ENCODE measurements at places on chromosomes 5 and 9.

DNA sequence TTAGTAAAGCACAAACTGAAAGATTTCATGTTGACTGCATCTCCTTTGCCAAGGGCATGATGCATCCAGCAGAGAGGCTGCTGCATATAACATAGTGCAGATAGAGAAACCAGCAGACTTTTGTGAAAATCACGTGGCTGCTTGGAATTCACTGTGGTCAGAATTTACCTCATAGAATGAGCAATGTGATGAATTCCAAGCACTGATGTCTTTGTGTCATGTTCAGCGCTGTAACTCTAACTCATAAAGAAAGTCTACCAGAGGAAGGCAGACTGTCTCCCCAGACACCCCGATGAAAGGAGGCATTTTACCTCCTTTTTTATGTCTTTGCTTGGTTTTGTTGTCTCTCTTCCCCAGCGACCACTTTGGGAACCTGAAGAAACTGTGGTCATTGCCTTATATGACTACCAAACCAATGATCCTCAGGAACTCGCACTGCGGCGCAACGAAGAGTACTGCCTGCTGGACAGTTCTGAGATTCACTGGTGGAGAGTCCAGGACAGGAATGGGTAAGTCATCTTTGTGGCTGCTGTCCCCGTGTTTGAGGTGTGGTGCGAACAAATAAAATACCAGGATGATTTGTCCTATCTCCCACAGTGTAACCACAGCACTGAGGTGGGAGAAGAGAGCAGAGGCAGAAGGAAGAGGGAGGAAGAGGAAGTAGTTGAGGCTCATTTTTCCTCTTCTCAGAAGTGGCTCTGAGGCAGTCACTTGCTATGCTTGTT lies 42.0 kb downstream of the ITK start:
- no peaks in the 10 kb centered on the region for H3K36me3 ChIP-seq
- no peak for DNase-seq
- H3K27me3 ChIP-seq, result no peaks in the 10 kb centered on the region
- no peaks in the 10 kb centered on the region for H3K4me1 ChIP-seq
- H3K4me3 ChIP-seq, result no peak overlapping the region

GRCh38 chr5:176671399-176671798 lies 24.1 kb downstream of the TSPAN17 start:
- H3K4me1 ChIP-seq, result no peaks in the 10 kb centered on the region
- no peak overlapping the region for H3K27ac ChIP-seq
- H3K36me3 ChIP-seq, result no peaks in the 10 kb centered on the region

DNA sequence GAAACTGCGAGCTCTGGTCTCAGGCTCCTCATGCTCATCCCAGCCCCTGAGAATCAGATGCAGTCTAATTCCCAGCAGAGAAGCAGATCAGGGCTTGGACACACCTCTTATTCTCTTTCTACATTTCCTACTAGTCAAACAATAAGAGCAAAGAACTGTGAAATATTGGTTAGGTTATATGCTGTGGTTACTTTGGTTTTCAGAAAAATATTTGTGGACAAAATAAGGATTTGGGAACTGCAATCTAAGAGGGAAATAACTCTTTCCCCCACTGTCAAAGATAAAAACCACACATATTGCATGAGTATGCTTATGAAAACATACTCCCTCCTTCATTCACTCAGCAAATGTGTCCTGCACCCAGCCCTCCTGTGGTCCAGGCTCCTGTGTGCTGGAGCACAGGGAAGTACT lies 164.5 kb upstream of the S1PR3 start:
- H3K27ac ChIP-seq, result no peak overlapping the region
- H3K36me3 ChIP-seq, result no peaks in the 10 kb centered on the region
- DNase-seq, result no peak
- H3K4me3 ChIP-seq, result no peak overlapping the region
- no peaks in the 10 kb centered on the region for H3K27me3 ChIP-seq

DNA sequence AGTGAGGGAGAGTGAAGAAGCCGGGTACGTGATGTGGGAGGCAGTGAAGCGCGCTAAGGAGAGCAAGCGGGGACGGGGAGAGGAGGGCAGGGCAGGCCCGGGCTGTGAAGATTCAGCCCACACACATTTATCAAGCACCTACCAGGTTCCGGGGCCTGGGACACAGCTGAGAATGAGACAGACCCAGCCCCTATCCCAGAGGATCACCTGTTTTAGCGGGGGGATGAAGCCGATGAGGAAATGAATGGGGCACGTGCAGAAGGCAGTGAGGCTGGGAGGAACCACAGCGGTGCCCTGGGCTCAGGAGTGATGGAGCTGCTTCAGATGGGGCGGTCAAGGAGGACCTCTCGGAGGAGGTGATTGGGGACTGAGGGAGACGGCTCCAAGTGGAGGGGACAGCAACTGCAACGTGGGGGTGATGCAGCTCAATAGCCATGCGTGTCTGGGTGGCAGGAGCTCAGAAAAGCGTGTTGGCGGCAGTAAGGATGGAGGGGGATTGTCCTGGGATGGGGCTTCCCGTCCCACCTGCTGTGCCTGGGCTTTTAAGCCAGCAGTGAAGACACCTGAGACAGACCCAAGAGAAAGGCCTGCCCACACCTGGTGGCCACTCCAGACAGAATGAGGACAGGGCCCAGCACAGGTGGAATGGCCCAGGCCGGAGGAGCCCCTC lies 77.5 kb upstream of the UNC5A start:
- no peak for DNase-seq
- no peaks in the 10 kb centered on the region for H3K4me1 ChIP-seq
- no peaks in the 10 kb centered on the region for H3K27me3 ChIP-seq
- H3K4me3 ChIP-seq, result no peak overlapping the region
- no peaks in the 10 kb centered on the region for H3K36me3 ChIP-seq

- H3K27me3 ChIP-seq, result peaks cover 29% of the 10 kb centered on the region
- no peak overlapping the region for H3K4me3 ChIP-seq
Measured at GRCh38 chr9:135239100-135239768, 151.8 kb downstream of the OLFM1 start.

DNA sequence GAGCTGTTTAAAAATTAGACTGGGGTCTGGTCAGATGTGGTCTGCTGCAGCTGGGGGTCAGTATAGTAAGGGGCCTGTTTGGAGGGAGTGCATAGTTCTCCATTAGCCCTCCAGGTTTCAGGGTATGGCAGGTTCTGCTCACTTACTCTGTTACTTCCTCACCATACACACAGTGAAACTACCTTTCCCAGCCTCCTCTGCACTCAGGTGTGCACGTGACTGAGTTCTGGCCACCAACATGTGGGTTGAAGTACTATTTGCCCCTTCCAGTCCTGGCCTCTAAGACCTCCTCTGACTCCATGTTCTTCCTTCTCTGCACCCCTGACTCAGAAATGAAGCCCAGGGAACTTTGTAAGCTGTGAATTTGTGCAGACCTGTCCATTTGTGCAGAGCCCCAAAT lies 190.5 kb upstream of the CLINT1 start:
- H3K27me3 ChIP-seq, result no peaks in the 10 kb centered on the region
- no peak for DNase-seq
- H3K36me3 ChIP-seq, result no peaks in the 10 kb centered on the region
- H3K27ac ChIP-seq, result no peak overlapping the region

GRCh38 chr5:169728-170094 lies 21.6 kb upstream of the LRRC14B start:
- H3K27ac ChIP-seq, result no peak overlapping the region
- DNase-seq, result no peak
- H3K4me3 ChIP-seq, result no peak overlapping the region
- no peaks in the 10 kb centered on the region for H3K4me1 ChIP-seq
- H3K27me3 ChIP-seq, result no peaks in the 10 kb centered on the region
